A549 treated with AZD2906 at 1 μM for 4 hours (cell line): ENCODE measurements at places on chromosomes 1 and 21. TPM values are rescaled to one million over a fixed set of nuclear protein-coding genes. Genes with fewer than 3 reads are reported as not detected.

Gene FMO5
- 0.59 to 1.1 TPM (median 0.61 TPM) in 5 replicates for total RNA-seq

Gene GNPAT
- 32.9 to 42.2 TPM (median 35.1 TPM) in 5 replicates for total RNA-seq

Gene LHX8
- total RNA-seq: 0.62 to 1.0 TPM (median 0.93 TPM) in 5 replicates

Gene DENND2D
- total RNA-seq: 0.93 to 1.4 TPM (median 1.3 TPM) in 5 replicates

Gene RNU1-3
- total RNA-seq: 4.0 to 44.9 TPM (median 4.2 TPM) in 4 of 5 replicates, not detected in the other

Gene UMODL1
- total RNA-seq: not detected in 5 replicates

Gene CCDC17
- total RNA-seq: 0.14 to 0.26 TPM (median 0.23 TPM) in 5 replicates

Gene KIF17
- 1.8 to 2.5 TPM (median 2.1 TPM) in 5 replicates for total RNA-seq

Gene LAD1
- 0.63 to 1.3 TPM (median 1.0 TPM) in 5 replicates for total RNA-seq
